ENCODE measurements at places on chromosomes 2 and 18.

GRCh38 chr2:122019724-122020123 lies 264.3 kb downstream of the TSN start:
- no peak for DNase-seq

DNA sequence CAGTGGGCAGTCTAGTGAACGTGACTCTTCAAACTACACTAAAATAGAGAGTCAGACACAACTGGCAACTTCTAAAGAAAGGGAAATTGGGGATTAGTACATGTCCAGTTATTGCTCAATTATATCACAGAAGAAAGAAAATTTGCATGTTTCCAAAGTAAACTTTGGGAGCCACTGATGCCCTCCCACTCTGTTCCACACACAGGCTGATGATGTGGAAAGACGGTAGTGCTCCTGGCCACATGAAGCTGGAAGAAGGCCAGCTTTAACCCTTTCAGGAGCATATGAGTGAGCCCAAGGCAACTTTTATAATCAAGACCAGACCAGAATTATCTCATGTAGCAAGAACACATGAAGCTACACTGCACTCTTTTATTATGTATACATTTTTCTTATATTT lies 141.0 kb downstream of the NR4A2 start:
- DNase-seq, result peak; percentile 75

GRCh38 chr2:123245156-123245555 lies 779.9 kb upstream of the CNTNAP5 start:
- DNase-seq, result no peak

- no peak for DNase-seq
Observed at GRCh38 chr2:235073868-235074413, 122.1 kb downstream of the SH3BP4 start.

DNA sequence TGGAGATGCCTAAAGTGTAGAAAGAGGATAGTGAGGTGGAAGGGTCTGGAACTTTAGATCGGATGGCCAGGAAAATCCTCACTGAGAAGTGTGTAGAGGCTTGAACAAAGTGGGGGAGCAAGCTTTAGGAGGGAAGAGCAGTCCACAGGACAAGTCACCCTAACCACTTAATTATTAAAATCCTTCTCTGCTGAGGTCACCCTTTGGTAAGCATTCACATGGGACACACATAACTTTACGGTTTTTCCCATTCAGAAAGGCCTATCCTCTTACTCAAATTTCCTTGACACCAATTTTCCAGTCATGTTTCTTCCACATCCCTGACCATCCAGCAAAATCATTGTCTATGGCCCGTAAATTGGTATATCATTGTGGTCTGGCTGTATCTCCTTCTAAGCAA lies 31.0 kb upstream of the ZEB2 start:
- DNase-seq, result no peak

GRCh38 chr2:161954103-161954502 lies 119.9 kb downstream of the DPP4 start:
- no peak for DNase-seq

DNA sequence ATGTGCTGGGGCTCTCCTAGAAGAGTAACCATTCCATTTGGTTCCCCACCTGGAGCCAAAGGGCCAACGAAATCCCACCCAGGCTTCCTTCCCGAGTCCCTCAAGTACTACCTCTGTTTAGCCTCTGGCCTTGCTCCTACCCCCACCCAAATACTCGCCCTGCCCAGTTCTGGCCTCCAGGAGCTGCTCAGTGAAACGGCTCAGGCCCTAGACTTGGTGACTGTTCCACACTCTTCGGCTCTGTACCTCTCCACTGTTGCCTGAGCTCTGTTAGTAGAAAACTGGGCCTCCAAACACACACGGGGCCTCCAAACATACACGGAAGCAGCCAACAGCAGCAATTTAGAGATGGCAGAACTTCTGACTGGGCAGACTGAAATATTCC lies 4.2 kb downstream of the OTX1 start:
- DNase-seq, result no peak

DNA sequence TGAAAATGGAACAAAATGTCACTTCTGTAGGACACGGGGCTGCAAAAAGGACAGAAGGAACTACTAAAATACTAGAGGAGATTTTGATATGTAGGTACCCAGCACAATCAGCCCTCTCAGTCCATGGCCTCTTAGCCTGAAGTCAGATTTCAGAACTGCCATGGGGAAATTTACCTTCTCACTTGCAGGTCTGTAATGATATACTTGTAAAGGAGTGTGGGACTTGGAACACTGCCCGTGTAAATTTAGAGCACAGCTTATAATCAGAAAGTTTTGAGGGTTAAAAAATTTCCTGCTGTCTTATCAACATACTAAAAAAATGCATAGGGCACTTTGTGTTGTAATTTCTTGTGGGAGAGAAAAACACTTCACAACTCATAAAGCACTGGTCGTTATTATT lies 60.6 kb downstream of the ZEB2 start:
- DNase-seq, result no peak

DNA sequence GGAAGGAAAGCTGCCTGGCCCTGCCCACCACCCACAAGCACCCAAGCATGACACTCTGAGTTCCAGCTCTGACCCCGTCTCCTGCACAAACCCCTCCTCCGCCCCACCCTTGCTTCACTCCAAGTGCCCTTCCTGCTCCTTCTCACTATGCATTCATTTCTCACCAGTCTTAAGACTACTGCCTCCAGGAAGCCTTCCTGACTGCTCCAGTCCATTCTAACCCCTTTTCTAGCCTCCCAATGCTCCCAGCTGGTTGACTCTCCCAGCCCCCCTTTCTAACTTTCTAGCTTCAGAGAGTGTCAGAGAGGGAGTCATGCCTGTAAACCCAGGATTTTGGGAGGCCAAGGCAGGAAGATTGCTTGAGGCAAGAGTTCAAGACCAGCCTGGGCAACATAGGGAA lies 8.2 kb upstream of the NAGK start:
- no peak for DNase-seq

- peak; percentile 47 for DNase-seq
Observed at GRCh38 chr2:42793334-42794270, 1.2 kb upstream of the HAAO start.

DNA sequence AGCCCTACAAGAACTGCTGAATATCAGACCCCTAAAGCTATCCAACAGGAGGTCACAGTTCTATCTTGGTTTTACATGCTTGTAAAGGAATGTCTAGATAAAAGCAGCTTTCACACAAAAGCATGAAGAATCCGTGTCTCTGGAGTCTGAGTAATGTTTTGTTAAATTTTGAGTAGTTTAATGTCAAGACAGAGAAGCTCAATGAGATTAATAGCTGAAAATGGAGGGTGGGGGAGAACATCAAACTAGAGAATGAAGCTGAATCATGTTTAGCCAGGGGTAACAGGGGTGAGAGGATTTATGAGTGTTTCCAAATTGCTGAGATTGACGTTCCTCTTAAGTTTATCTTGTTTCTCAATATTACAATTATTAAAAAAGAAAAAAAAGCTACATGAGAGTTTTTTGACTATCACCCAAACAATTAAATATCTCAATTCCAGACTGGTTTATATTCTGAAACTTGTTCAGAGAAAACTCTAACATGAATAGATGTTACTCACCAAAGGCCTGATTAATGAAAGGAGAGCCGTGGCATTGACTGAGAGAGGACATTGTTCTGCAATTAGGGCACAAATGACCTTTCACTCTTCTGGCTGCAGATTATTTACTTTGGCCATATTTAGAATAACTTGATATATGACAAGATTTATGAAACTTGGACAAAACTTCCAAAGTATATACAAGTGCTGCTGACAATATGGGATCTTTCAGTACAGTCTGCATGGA lies 266.4 kb upstream of the ETAA1 start:
- DNase-seq, result no peak

DNA sequence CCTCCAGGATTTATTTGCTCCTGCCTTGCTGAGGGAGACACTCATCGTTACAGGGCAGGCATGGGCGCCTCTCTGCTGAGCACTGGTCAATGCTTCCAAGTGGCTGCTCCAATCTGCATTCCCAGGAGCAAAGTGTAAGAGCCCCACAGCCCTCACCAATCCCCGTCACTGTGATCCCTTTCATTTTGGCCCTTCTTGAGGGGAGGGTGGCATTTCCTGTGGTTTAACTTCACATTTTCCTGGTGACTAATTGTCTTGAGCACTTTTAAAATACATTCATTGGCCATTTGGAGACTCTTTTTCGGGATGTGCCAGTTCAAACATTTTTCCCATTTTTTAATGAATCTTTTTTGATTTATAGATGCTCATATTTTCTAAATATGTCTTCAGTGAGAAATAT lies 33.0 kb downstream of the TPO start:
- no peak for DNase-seq
